Glutamatergic neuron (in vitro differentiated cells): ENCODE measurements at places on chromosomes 5 and 9.
A peak's percentile ranks its signal among the peaks of the same experiment; 100 is the strongest.

DNA sequence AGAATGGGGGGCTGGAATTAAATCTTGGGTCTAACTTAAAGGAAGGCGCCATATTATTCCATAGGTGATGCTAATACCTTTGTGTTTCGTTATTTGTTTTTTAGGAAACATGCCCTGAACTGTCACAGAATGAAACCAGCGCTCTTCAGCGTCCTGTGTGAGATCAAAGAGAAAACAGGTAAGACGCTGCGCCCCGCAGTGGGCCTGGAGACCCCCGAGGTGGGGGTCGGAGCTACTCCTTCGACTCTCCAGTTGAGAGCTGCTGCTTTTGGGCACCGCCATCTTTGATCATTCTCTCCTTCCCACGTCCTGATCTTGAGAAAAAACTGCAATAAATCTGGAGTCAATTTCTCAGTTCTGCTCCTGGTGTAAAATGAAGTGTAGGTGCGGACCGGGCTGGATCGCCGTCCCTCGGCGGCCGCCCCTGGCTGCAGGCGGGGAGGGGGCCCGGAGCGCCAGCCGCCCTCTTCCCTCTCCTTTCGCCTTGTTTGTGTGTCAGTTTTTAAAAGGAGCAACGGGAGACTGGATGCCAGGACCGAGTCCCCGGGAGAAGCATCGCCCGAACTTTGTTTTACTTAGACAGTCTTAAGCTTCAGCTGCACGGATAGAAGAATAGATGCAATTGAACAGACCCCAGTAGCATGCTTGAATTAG is 1.4 kb downstream of the PBX3 start:
- peak; percentile 18 for DNase-seq

DNA sequence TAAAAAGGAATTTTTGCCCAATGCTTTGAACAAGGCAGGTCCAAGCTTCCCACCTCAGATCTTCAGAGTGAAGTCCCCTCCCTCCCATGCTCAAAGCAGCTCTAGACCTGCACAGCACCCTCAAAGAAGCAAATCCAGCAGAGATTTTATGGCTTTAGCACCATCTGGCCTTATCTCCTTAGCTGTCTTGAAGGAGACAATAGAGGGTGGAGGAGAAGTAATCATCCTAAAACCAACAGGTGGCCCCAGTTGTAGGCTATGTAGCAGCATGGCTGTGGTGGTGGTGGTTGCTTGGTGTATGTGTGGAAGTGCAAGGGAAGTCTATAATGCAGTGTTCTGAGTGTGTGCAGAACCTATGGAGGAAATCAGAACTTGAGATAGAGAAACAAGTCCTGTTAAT is 140.1 kb downstream of the GRIA1 start:
- no peak for DNase-seq

DNA sequence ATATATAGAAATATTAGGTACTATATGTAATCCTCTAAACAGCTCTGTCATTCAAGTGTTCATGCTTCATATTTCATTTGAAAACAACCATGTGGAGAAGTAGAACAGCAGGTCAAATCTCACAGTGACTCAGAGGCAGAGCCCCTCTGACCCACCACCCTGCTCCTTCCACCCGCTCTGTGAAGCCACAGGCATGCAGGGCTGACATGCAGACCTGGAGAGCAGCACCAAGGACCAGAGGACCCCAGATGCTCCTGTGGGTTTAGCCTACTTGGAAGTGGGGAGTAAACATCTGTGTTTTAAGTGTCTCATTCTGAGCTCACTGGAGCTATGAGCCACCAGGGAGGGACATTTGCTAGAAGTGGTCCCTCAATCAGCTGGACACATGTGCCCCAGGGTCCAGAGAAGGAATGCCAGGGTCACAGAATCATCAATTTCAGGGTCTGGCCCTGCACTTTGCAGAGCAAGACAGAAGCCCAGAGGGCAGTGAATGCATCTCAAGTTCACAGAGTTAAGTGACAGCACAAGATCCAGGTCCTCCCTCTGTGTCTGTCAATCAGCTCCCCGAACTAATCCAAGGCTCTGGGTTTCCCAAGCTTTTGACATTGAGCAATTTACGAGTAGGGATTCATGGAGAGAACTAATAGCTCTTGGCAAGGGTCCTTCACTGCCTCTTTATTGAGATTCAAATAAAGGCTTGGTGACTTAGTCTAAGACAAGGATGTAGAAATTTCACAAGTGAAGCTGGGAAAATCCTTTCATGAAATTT is 441.1 kb downstream of the SEMA5A start:
- no peak for DNase-seq

GRCh38 chr5:160183075-160183474 is 46.2 kb upstream of the FABP6 start:
- no peak for DNase-seq

GRCh38 chr5:35230038-35230611 is at the start of gene PRLR:
Gene PRLR (minus strand): TSS chr5:35230487. CDS start chr5:35089620, 140,867 bp downstream.
- peak; percentile 28 for DNase-seq

GRCh38 chr5:155147222-155147621 is 133.7 kb downstream of the KIF4B start:
- DNase-seq, result no peak

- no peak for DNase-seq
Observed at GRCh38 chr5:39998518-39998917, 573.7 kb upstream of the DAB2 start.

GRCh38 chr5:72346398-72346797 is 26.2 kb downstream of the PTCD2 start:
- DNase-seq, result no peak

DNA sequence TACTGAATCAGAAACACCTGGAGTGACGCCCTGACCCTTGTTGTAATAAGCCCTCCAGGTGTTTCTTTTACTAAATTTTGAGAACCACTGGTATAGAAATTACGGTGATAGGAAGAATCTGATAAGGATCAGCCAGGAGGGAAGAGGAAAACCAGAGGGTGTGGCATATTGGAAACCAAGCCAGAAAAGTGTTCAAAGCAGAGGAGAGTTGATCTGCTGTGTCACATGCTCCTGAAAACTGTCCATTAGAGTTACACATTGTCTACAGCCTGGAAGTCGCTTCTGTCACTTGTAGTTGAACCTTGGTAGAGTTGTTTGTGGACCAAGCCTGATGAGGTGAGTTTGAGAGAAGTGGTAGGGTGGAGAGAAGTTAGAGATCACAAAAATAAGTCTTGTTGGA is 497.4 kb downstream of the ENC1 start:
- no peak for DNase-seq

DNA sequence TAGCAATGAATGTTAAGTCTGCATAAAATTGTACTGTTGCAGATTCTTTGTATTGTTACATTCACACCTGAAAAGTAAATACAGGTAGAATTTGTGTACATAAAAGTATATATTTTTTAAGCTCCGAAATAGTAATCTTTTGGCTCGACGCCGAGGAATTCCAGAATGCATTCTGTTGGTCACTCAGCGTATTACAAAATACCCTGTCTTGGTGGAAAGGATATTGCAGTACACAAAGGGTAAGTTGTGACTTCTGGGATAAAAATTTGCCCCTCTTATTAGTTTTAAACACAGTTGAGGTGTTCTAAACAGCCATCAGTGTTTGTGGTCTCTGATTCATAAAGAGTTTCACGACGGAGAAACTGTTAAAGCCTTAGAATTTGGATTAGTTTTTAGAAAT is 257.6 kb downstream of the ARHGEF28 start:
- no peak for DNase-seq

DNA sequence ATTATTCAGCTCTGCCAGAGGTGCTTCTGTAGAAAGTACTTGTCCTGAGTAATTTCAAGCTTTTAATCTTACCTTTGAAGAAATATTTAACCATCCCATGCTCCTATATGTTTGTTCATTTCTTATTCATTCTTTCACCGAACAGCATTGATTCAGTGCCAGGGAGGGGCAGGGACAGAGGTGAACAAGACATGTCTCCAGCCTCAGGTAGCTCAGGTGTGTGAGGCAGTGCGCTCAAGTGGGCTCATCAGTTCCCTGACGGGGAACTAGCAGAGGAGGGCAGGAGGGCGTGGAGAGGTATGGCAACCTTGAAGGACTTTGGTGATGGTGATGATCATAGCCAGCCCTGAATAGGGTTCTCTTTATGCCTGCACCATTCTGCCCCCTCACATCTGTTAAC is 25.9 kb downstream of the ERGIC1 start:
- DNase-seq, result no peak

- DNase-seq, result no peak
Observed at GRCh38 chr5:89842531-89842930, 567.0 kb downstream of the CETN3 start.

DNA sequence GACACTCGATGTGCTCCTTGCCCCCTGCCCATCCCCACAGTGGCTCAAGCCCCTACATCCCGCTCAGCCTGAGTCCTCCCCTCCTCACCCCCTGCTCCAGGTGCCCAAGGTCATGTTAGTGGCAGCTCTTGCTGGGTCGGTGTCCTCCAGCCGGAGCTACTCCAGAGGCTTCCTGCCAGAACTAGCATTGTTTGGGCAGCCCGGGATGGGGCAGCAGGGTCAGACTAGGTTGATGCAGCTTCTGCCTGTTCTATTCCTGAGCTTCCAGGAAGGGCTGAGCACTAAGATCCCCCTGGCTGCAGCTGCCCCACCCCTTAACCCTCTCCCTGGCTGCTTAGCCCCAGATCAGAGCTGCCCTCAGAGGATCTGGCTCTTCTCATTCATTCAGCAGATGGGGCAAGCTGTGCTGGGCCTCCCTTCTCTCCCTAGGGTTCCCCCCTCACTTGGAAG is 671 bp downstream of the RGS14 start:
- no peak for DNase-seq

DNA sequence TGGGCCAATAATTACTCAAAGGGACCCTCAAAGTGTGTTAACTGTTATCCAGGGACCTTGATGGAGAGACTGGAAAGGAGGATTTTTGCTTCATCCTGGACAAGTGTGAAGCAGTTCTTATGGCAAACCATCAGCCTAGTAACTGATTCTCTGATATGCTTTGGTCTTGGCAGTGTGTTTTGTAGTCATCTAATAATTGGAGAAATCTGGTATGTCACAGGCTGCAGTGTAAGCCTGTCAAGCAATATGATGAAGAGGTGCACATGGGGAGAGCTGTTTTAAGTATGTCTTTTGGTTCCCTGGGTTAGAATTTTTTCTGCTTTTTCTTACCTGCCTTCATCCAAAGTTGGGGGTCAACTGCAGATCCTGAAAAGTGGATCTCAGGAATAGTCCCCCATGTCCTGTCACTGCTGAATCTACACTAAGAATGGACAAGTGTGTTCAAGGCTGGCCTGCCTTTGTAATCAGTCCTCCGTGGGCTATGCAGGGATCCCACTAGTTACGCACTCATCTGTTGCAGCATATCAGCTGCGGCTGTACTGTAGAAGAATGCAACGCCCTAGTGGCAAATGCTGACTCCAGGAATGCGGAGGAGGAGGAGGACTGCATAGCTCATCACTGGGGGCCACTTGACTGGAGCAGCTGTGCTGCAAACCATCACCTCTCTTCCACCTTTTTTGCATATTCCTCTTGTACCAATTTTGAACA is 1.9 kb downstream of the SPTAN1 start:
- no peak for DNase-seq

DNA sequence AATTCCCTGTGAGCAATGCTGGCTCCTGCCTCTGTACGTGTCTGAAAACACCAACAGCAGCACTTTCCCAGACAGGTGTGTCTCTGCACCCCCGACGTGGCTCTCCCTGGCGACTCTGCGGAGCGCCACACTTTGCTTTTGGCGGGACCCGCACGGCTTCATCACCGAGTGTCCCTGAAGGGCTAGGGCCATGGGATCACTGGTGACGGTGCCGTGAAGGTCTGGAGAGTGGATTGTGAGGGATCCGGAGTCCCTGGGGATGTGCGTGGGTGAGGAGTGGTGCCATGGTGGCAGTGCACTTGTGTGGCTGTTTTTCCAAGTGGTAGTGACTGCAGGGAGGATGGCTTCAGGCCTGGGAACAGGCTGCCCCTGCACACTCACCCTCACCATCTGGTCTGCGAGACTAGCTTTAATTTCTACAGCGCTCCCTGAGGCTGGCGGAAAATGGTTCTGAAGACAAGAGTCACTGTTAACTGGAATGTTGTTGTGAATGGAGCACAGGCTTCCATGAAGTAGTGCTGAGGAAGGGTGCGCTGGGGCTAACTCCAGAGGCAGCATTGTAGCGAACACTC is 3.2 kb downstream of the NKD2 start:
- DNase-seq, result peak; percentile 15
